ENCODE measurements at places on chromosomes 6 and 20.

- DNase-seq = peak; percentile 73
Observed at GRCh38 chr6:44966449-44967092, 361.6 kb upstream of the RUNX2 start.

- no peak for DNase-seq
Observed at GRCh38 chr6:55827818-55828522, 47.4 kb downstream of the BMP5 start.

GRCh38 chr6:116047173-116047933, 13.3 kb downstream of the FRK start:
- DNase-seq = peak; percentile 6

- no peak for DNase-seq
Observed at GRCh38 chr20:38194971-38195504, 30.0 kb upstream of the TGM2 start.

- no peak for DNase-seq
Observed at GRCh38 chr6:93069856-93070255, 349.5 kb downstream of the EPHA7 start.

- peak; percentile 87 for DNase-seq
Observed at GRCh38 chr20:1503564-1504227, 12.5 kb upstream of the SIRPB2 start.

GRCh38 chr6:11618533-11618932, 81.0 kb downstream of the TMEM170B start:
- no peak for DNase-seq

DNA sequence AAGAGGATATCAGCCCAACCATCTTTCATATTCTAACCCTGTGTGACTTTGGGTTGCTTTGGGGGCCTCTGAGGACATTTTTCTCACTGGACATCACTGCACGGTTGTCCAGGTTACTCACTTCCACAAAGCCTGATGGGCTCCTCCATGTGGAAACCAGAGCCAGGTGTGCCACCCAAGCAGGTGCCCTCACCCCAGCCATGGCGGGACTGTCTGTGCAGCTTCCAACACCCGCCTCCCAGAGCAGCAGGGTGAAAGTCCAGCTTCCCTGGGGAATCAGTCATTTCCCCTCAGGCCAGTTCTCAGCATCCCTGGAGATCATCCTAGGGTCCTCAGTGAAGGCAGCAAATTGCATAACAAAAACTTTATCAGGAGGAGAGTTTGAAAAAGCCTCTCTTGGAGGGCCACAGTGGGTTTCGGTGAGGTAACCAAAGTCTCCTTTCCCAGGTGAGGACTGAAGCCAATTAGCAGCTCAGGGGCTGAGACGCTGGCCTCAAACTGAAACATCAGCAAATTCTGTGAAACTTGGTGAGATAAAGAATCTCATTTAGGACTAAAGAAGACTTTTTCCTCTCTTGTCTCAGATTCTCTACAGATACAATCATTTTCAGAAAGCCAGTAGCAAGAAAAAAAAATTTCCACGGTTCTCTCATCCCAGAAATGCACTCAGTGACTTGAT, 289.6 kb upstream of the CDH4 start:
- DNase-seq = no peak

DNA sequence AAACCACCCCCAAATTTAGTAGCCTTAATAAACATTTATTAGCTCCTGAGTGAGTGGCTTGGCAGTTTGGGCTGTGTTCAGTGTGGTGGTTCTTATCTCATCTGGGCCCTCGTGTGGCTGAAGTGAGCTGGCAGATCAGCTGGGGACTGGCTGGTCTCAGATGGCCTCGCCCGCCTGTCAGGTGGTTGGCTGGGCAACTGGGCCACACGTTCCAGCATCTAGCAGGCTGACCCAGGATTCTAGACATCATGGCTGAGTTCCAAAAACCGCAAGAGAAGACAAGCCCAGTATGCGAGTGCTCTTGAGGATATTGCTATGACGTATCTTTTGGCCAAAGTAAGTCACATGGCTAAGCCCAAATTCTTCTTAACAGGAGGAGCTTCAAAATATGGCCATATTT, 28.9 kb downstream of the EIF2S2 start:
- DNase-seq = peak; percentile 94

DNA sequence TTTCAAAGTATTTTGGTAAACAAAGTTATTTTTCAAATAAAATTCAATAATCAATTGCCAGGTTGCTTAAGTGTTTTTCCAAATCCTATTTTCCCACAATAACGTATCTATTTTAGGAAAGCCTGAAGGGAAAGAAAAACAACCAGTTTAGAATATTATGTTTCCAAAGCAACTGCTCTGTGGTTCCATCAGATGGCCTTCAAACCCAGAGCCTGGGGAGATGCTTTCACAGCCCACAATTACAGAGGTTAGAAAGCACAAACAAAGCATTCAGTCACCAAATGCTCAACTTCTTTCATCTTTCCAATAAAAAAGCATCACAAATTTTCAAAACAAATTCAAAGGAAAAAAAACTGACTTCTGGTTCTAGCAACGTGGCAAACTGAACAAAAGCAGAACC, 66.0 kb downstream of the ELOVL5 start:
- DNase-seq = peak; percentile 61

DNA sequence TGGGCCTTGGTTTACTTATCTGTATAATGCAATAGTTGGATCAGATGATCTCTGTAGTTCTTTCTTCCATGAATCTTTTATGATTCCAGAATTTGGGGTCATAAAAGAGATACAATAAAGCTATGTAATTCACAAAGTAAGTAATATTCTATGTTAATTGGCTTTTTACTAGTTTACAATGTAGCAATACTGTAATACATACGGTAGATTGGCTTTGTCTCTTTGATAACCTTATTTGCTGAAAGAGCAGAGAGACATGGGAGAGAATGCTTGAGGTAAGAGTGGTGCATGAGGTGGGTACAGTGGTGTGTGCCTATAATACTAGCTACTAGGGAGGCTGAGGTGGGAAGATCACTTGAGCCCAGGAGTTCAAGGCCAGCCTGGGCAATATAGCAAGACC, 14.7 kb downstream of the SPACA1 start:
- no peak for DNase-seq

DNA sequence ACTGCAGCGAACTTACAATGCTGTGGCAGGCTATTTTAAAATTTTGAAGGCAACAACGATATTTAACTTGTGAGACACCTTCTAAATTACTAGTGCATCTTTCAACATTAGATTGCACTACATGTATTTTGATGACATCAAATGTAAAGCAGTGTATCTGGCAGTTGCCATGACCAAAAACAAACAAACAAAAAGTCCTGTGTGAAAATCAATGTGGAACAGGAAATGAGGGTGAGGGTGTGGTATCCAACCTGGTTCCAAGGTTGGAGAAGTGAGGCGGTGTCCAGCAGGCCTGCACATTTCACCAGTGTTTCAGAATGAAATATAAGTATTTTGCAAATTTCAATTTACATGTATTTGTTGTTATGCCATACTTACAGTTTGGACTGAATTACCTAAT, 112.0 kb downstream of the LAMP5 start:
- DNase-seq = no peak

- no peak for DNase-seq
Observed at GRCh38 chr20:49560186-49560585, 7.8 kb downstream of the PTGIS start.

- DNase-seq = no peak
Observed at GRCh38 chr6:37559050-37559449, 59.4 kb upstream of the CCDC167 start.

DNA sequence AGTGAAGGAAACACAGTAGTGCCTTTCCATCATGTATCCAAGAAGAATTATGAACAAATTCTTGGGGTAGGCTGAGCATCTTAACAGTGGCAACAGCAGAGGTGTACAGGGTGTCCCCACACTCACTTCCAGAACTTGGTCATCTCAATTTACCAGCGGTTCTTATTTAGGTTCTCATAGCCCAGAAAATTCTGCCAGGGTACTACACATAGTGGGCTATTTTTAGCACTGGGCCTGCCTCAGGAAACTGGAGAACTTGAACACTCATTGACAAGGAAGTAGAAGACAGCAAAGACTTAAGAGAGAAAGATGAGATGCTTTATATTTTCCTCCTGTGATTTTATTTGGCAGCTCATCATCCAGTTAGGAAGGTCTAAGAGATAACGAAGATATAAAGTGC, 71.8 kb upstream of the PHIP start:
- DNase-seq = no peak

DNA sequence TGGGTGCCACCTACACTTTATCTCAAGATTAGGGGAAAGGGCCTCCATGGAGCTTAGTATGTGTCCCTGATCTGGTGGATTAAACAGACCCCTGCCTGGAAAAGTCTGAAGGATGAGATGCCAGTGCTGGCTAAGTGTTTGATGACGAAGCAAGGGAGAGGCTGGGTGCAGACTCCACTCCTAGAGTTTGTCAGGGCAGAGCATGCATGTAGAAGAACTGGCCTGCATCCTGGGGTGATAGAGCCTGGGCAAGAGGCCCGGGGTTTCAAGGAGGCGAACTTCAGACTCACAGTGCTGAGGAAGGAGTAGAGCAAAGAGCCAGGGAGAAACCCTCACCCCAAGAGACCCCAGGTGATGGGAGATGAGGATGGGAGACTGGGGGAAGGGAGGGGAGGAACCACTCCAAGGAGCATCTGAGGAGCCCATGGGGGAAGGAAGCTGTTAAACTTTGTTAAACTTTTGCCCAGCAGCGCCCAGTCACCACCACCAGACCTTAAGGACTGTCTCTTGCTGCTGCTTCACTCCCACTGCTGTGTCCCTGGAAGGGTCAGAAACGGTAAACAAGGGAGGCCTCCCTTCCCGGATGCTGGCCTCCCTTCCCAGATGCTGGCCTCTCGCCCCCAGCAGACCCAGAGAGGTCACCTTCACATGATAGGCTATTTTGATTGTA, 61.6 kb downstream of the RPRD1B start:
- no peak for DNase-seq

DNA sequence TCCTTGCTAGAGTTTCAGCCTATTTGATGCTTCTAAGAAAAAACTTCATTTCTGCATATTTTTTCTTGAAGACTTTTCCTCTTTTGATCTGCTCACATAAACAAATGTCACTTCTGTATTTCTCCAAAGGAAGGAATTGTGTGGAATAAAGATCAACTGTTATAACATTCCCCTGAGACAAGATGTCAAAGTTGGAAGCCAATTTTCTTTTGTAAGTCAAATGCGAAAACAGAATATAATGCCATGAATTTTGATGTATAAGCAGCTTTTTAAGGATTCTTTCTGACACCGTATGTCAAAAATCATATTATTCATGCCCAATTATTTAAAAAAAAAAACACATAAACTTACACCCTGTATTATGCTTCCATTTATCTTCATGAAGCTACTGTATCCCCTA, 70.3 kb upstream of the NHSL1 start:
- no peak for DNase-seq

DNA sequence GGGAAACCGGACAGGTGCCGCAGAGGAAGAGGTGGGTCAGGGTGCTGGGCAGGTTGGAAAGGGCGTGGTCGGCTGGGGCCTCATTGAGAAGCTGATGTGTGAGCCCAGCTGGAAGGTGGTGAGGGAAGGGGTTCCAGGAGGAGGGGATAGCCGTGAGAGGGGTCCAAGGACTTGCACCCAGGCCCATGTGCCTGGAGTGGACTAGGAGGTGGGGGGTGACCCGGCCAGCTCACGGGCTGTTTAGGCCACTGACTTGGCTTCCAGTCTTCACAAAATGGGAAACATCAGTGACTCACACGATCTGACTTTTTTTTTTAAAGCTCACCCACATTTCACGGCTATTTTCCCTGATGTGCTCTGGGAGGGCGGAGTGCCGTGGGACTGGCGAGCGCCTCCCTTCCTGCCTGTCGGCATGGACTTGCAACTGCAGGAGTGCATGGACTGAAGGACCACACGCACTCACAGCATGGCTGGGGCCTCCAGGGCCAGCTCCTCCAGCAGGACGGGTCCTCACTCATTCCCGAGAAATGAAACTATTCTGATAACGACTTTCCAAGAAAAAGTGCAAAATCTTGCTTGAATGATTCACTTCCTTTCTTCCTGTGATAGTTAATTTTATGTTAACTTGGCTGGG, 13.5 kb upstream of the PDE10A start:
- DNase-seq = peak; percentile 8

- DNase-seq = peak; percentile 75
Observed at GRCh38 chr20:17536944-17537444, 5.8 kb upstream of the BFSP1 start.

GRCh38 chr6:37160922-37161778, 8.8 kb upstream of the PIM1 start:
- peak; percentile 58 for DNase-seq

DNA sequence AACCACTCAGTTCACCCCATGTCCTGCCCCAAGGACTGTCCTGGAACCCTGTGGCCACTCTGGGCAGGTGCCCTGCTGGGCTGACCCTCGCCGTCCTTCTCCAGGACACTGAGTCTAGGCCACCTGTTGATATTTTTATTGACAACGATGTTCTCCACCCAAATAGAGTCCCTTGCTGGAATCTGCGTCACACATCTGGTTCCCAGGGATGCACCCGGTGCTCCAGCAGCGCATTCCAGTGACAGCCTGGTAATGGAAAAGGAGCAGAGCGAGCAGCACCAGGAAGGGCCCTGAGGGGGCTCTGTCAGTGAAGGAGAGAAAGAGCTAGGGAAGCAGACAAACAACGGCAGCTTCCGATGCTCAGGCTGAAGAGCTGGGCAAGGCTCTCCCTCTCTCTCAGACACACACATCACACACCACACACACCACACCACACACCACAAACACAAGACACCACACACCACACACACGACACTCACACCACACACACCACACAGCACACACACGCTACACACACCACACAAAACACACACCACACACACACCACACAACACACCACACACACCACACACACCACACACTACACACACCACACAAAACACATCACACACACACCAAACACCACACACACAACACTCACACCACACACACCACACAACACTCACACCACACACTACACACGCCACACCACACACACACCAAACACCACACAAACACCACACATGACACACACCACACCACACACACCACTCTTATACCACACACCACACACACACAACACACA, 117.9 kb upstream of the THBS2 start:
- peak; percentile 67 for DNase-seq

DNA sequence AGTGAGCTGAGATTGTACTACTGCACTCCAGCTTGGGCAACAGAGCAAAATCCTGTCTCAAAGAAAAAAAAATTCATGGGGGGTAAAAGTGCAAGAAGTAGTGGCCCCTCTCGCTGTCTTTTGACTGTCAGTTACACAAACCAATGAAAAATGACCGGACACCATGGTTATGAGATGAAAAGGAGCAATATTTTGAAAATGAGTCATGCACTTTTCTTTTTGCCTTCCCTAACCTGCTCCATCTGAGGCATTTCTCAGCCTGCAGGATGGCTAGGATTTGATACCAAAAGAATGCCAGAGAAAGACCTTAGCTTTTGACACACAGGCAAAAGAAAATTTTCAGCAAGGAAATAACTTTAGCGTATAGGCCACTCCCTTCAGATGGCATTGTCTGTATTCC, 181.7 kb upstream of the ARID1B start:
- no peak for DNase-seq

GRCh38 chr6:100980949-100981348, 99.8 kb upstream of the ASCC3 start:
- DNase-seq = no peak

Measured in AG10803 (cell line).